ENCODE measurements at places on chromosomes 7 and 10.

GRCh38 chr10:86331861-86332260 is 34.7 kb downstream of the GRID1 start:
- DNase-seq: no peak

DNA sequence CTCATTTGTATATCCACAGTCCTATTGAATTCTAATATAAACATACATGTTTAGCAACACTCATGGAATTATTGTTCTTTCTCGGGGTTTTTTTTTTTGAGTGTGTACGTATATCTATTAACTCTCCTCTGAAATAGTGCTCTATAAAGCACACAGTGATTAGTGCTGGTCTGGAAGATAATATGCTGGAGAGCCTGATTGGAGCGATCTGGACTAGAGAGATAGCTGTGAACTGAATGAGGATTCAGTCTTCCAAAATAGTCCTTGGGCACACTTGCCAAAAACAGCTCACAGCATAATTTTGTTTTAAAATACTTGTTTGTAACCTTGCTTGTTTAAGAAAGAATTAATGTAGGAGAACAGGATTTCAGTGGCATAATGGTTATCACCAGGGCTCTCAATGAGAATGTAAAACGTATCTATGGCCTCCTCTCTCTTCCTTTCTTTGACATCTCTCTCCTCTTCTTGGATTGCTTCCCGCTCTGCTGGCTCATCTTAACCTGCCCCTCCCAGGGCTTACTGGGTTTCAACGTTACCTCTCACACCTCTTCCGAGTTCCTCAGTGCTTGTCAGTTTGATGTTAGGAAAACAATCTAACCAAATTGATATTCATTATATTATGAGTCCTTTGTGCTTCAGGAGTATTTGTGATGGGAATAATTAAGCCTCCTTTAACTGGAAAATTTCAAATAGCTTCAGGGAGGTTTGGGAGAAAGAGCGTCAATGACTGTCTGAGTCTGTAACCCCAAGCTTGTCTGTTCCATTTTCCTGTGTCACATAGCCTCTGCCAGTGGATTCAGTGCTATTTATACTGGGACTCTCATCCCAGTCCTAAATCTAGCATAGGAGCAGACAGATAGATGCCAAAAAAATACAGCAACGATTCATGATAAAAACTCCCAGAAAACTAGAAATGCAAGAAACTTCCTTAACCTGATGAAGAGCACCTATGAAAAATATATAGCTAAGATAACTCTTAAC is 16.2 kb upstream of the AGK start:
- DNase-seq: no peak

GRCh38 chr10:77146712-77147336 is 490.8 kb downstream of the KCNMA1 start:
- DNase-seq: no peak

DNA sequence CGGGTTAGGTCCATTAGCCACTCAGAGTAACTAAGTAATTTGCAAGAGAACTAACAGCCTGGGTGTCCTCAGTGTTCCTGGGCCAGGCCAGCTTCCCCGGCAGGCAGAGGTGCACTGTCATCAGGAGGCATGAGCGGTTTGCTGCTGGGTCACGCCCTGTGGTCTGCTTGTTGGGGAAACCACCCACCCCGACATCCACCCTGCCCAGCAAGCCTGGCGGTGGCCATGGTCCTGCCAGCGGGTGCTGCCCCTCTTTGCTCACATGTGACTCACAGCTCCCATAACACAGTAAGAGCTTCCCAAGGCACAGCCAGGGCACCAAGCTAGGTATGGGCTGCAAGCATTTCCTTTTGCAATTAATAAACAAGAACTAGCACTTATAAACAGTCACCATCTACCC is 75.9 kb downstream of the RGS10 start:
- peak; percentile 72 for DNase-seq

- DNase-seq: no peak
These were observed 9.4 kb downstream of the KIF20B start for GRCh38 chr10:89710753-89711152.

DNA sequence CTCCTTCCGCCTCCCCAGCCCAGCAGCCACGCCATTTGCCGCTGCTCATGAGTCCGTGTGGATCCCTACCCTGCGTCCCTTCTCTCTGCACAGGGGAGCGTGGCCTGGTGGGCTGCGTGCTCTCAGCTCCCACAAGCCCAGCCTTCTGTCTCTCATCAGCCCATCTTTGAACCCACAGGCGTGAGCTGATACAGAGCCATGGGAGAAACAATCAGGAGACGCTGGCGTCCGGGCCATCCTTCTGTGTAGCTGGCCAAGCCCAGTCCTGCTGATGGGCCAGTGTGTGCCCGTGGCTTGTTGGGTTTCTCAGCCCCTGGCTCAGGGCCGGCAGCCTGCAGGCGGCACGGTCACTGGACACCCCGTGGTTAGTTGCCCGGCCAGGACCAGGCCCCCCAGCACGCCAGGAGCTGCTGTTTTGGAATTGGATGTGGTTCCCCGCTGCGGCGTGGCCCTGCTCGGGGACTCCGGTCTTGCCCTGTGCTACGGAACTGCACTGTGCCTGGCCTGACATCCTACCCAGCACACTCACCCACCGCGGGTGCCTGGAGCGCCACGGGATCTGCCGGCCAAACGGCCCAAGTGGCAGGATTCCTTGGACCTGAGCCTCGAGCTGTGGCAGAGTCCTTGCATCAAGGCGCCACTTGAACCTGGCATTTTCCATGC is 88.9 kb downstream of the ELFN1 start:
- no peak for DNase-seq

DNA sequence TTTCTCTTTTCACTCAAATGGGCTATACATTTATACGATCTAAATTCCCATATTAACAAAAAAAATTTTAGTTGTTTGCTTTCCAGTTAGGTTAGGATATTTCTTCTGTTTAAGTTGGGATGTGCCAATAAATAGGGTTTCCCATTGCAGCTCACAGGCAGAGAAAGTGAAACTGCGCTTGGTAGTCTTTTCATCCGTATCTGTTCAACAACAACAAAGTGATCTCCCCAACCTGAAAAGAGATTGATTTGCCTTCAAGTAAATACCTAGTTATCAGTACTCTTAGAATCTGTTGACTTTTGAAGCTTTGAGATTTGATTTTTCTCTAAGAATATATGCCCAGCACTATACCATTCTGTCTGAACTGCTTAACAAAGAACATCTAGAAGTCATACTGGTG is 143.4 kb downstream of the DYNC1I1 start:
- DNase-seq: no peak

DNA sequence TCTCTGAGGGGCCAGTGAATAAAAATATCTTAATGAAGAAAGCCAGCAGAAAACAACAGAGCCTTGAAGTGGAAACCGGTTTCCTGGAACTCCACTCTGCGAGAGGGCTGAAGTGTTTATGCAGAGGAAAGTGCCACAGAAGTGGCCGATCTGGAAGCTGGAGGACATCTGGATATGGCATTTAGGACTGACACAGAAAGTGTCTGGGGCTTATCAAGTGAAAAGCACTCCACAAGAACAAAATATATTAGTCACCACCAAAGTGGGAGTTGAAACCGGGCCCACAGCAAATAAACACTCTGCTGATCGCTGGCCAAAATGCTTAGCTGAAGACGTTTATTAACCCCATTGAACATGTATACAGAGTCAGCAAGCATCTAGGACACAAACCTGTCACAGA is 7.8 kb downstream of the NOD1 start:
- no peak for DNase-seq

DNA sequence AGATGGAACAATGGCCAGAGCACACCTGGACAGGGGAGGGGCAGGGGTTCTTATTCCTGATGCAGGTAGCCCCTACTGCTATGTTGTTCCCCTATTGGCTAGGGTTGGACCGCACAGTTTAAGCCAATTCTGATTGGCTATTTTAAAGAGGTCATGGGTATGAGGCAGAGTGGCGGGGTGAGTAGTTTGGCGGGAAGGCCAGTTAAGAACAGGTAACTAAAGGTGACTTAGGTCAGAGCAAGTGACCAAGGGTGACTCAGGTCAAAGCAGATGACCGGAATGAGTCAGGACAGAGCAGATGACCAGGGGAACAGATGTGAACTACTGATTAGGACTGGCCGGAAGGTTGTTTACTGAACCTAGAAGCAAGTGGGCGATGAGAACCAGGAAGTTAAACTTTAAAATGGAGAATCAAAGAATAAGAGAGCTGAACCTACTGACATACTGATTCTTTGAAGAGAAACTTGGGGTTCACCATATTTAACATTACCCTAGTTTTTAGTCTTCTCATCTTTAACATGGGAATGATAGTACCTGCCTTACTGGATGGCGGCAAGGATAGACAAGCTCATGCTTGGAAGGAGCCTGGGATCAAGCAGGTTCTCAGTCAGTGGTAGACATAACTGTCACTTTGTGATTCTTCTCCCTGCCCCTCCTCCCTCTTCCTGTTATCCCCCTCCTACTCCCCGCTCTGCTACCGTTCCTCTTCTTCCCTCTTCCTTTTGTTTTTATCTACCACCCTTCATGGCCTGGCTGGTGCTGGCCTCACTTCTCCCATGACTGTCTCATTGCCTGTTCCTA is 55.0 kb downstream of the CCNY start:
- DNase-seq: no peak

- no peak for DNase-seq
These were observed 3.3 kb downstream of the CHN2 start for GRCh38 chr7:29197916-29198315.

DNA sequence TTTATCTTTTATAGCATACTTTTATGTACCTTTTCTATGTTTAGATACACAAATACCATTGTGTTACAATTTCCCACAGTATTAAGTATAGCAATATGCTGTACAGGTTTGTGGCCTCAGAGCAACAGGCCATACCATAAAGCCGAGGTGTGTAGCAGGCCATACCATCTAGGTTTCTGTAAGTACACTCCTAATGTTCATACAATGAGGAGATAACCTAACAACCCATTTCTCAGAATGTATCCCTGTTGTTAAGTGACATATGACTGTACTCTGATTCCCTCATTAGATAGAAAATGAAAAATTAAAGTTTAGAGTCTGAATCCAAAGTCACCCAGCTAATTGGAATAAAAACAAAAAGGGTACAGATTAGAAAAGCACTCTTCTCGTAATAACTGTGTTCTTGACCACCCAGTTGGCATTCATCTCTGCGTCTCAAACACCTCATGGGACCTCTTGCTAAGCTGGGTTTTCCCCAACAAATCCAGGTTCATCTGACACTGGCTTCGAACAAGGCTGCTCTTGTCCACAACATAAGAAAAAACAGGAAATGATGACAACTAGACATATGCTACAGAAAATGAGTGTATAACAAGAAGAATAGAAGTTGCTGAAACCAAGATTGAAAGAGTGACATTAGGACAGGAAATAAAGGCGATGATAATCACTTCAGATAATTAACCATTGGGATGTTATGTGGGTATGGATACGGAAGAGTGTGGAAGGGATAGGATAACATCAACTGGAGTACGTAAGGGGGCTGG is 1.4 kb downstream of the NDUFB8 start:
- DNase-seq: no peak

DNA sequence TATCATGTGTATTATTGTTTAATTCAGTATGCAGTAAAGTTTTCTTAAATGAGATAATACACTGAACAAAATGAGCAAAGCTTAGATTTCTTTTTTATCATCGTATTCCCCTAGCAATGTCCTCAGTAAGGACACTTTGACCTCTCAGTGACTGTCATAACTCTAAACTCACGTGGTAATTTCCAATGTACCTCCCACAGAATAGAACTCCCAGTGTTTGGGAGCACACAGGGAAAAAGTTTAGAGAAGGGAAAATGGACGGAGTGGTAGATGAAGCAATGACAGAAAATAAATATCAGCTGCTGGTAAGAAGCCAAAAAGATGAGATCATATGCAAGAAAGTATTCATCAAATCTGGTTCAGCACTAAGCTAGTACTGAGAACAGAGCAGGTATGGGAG is 758.6 kb upstream of the KCND2 start:
- no peak for DNase-seq

GRCh38 chr10:51800725-51801424 is 101.5 kb upstream of the CSTF2T start:
- DNase-seq: no peak

- peak; percentile 44 for DNase-seq
These were observed 49.2 kb downstream of the CHST3 start for GRCh38 chr10:72013202-72013945.

DNA sequence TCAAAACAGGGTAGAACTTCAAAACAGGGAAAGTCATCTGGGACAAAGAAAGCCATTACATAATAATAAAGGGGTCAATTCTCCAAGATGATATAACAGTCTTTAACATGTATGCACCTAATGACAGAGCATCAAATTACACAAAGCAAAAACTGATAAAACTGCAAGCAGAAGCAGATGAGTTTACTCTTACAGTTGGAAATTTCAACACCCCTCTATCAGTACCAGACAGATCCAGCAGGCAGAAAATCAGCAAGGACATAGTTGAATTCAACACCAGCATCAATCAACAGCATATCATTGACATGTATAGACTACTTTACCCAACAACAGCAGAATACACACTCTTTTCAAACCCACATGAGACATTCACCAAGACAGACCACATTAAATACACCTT is 233.0 kb upstream of the NEBL start:
- DNase-seq: no peak

GRCh38 chr10:107418085-107418806 is 253.7 kb upstream of the SORCS1 start:
- no peak for DNase-seq

- peak; percentile 86 for DNase-seq
These were observed at the start of gene GRM8 for GRCh38 chr7:127252778-127253280. Gene GRM8, minus strand, starts transcription at chr7:127252941.

DNA sequence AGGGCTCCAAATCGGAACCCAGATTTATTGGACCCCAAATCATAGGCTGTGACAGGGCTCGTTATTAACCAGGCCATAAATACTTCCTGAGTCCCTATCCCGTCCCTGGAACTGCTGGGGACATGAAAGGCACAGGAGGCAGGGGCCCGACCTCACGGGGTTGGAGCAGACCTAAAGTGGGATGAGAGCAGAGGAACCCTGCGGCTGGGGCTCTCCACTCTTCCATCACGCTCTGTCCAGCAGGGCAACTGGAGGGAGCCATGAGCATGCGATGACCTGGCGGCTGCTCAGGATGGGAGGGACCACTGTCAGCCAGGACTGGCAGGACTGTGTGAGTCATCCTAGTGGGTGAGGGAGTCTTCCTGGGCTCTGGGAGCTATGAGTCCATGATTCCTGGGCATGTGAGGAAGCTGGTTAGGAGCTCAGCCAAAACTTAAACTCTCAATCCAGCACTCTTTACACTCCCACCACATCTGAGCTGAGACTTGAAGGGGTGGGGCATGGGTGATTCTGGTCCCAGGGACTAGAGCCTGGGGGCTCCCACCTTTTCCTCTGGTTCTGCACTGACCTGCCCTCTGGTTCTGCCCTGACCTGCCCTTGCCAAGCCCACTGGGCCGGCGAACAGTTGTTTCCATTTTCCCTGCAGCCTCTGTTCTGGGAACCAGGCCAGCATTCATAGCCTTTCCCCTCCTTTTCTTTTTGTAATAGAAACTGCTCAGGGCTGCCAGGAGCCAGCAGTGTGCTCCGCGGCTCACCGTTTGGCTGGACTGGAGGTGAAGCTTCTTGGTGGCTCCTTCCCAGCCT is 47.1 kb downstream of the SYPL1 start:
- peak; percentile 78 for DNase-seq

- DNase-seq: no peak
These were observed 8.8 kb upstream of the ZC3HAV1 start for GRCh38 chr7:139118234-139118804.

GRCh38 chr7:138204982-138205298 is 128.7 kb downstream of the AKR1D1 start:
- no peak for DNase-seq

Measured in posterior cingulate gyrus (tissue), 11 donors.